ENCODE measurements at places on chromosomes 5 and 9.

DNA sequence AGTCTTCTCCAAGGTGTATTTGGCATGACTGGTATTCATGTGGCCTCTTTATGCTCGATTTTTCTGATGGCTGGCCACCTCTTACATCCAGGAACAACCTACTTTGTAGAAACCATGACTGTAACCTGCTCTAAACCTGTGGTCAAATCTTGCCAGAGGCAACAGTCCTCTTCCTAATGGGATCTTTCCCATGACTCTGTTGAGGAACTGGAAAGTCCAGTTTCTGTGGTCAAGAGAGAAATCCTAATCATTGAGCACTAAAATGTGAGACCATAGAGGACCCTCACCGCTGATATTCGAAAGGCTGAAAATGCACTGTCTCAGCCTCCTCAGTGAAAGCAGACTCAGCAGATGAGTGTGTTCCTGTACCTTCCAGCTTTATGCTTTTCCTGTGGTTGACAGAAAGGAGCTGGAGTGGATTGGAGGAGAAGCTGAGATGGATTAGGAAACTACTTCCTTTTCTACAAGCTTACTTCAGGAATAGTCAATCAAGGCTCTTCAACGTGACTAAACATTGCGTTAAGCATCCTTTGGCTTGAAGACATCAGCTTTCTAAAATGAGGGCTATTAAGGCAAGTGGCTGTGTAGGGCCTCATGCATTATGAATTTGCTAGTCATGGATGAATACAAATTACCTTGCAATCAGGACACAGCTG lies 69.7 kb upstream of the DAPK1 start:
- DNase-seq = no peak

DNA sequence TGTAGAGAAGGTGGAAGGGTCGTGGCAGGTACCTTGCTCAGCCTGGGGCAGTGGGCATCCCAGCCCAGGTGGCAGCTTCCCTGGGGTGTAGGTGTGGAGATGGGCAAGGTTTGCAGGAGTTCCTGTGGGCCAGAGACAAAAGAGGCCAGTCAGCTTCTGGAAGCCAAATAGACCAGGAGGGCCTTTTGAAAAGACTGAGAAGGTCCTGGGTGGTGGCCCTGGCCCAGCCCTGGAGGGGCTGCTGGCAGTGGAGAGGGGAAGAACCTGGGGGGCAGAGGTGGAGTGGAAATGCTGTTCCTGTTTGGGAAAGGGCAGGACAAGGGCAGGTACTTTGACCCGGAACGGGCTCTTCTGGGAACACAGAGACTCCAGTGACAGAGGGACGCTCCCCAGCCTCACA lies 7.0 kb upstream of the IL3 start:
- DNase-seq = no peak

- no peak for DNase-seq
Observed at GRCh38 chr9:35404865-35405264, 85.0 kb upstream of the RUSC2 start.

- no peak for DNase-seq
Observed at GRCh38 chr5:149239917-149240316, 31.7 kb upstream of the AFAP1L1 start.

- DNase-seq = no peak
Observed at GRCh38 chr9:121950441-121950840, 142.7 kb downstream of the TTLL11 start.

GRCh38 chr5:43233946-43234345 lies 41.9 kb downstream of the NIM1K start:
- no peak for DNase-seq

- no peak for DNase-seq
Observed at GRCh38 chr9:114006931-114007691, 71.0 kb downstream of the AMBP start.

DNA sequence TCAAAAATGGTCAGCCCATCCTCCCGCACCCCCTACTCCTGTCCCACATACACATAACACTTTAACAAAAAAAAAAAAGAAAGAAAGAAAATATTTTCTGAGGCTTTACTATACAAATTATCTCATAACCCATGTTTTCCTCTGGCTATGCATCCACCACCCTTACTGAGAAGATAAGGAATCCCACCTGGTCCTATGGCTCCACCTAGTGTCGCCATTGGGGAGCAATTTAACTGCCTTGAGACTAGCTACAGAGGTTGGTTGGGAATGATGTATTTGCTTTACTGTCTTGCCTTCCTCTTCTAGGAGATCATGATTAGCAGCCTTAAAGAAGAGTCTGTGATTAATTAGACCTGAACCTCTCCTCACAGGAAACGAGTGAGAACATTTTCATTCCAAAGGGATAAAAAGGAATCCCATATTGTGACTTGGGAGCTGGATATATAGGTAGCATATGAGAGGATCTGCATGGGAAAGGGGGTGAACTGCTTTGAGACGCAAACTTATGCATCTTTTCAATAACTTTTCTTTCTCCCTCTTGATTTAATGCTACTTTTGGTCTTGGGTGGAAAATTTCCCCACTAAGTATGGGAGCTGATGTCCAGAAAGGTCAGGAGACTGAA lies 77.7 kb upstream of the SELENOP start:
- DNase-seq = peak; percentile 17

- no peak for DNase-seq
Observed at GRCh38 chr5:161385027-161385426, 161.5 kb downstream of the GABRB2 start.

GRCh38 chr9:113631871-113632665 lies 168.5 kb downstream of the RGS3 start:
- DNase-seq = no peak

GRCh38 chr5:142569905-142570304 lies 116.0 kb downstream of the FGF1 start:
- no peak for DNase-seq

- no peak for DNase-seq
Observed at GRCh38 chr5:5932824-5933223, 445.5 kb downstream of the MED10 start.

DNA sequence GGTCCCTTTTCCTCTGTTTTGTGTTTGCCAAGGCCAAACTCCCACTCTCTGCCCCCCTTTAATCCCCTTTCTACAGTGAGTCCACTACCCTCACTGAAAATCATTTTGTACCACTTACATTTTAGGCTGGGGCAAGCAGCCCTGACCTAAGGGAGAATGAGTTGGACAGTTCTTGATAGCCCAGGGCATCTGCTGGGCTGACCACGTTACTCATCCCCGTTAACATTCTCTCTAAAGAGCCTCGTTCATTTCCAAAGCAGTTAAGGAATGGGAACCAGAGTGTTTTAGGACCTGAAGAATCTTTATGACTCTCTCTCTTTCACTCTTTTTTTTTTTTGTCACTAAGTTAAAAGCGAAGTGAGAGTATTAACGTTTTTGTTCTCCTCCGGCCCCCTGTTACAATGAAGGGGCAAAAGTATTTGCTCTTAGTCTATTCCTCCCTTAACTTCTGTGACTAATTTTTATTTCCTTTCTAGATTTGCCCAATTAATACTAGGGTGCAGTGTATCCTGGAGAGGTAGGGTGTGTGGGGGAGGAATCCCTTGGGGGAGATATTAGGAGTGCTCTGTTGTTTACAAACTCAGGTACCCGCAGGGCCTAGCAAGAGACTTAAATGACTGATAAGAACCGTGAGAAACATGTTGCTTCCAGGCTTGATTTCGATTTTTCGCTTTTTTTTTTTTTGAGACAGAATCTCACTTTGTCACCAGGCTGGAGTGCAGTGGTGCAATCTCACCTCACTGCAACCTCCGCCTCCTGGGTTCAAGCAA lies 14.7 kb downstream of the GM2A start:
- no peak for DNase-seq

DNA sequence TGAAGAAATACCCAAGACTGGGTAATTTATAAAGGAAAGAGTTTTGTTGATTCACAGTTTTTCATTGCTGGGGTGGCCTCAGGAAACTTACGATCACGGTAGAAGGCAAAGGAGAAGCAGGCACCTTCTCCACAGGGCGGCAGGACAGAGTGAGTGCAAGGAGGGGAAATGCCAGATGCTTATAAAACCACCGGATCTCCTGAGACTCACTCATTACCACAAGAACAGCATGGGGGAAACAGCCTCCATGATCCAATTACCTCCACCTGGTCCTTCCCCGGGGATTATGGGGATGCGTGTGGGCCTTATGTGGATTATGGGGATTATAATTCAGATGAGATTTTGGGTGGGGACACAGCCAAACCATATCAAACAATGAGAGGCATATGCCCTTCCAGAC lies 18.5 kb upstream of the RORB start:
- no peak for DNase-seq

- DNase-seq = no peak
Observed at GRCh38 chr5:110844251-110844650, 105.4 kb downstream of the SLC25A46 start.

- DNase-seq = no peak
Observed at GRCh38 chr5:42948961-42949347, 91.2 kb downstream of the ANXA2R start.

- DNase-seq = no peak
Observed at GRCh38 chr9:127446713-127447415, 4.3 kb downstream of the RPL12 start.

GRCh38 chr9:123484130-123484529 lies 128.1 kb downstream of the CRB2 start:
- DNase-seq = no peak

DNA sequence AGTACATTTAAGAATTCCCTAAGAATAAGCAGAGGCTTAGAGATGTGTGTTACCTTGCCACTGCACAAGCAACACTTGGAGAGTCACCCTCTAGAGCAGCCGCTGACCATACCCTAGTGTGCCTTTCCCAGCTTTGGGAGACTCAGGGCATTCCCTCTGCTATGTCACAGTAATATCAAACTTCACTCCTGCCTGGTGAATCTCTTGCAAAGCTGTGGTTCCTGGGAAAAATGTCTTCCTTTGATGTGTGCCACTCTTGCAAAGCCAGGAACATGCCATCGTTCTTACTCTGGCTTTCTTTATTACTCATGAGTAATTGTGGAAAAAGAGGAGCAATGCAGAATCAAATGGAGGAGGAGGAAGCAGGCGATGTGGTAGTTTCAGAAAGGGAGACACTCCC lies 173.2 kb downstream of the CCDC192 start:
- no peak for DNase-seq

- DNase-seq = no peak
Observed at GRCh38 chr9:115230924-115231515, 113.1 kb upstream of the TNC start.

Measured in stimulated activated CD8-positive, alpha-beta memory T cell treated with anti-CD3 and anti-CD28 coated beads, Interleukin-4, amount 100 ng/mL, for 1 hour (primary cell).